Gastroesophageal sphincter (tissue), 4 donors: ENCODE measurements at places on chromosomes 7 and 10. TPM values are rescaled to one million over a fixed set of nuclear protein-coding genes. Genes with fewer than 3 reads are reported as not detected.

- ATAC-seq: no peak
Observed at GRCh38 chr7:12508554-12508953, 62.0 kb upstream of the SCIN start.

DNA sequence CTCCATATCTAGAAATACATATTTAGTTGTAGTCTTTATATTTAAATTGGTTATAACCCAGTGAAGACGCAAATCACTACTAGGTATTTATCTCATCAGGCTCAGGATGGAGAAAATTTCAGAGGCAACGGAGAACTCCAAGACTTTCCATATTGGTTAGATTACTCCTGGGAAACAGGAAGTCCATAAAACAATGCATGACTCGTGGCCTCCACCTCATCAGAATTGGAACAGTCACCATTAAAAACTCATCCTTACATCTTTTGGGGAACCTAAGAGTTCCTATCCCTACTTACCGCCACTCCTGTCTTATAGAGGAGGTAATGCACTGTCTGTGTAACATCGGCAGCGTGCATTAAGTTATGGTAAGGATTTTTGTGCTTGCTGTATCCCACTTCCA lies 177.6 kb downstream of the PPP1R17 start:
- ATAC-seq: no peak

- ATAC-seq: no peak
Observed at GRCh38 chr7:31254926-31255325, 85.6 kb downstream of the NEUROD6 start.

- no peak for ATAC-seq
Observed at GRCh38 chr10:72690071-72690755, 1.7 kb upstream of the MCU start.

DNA sequence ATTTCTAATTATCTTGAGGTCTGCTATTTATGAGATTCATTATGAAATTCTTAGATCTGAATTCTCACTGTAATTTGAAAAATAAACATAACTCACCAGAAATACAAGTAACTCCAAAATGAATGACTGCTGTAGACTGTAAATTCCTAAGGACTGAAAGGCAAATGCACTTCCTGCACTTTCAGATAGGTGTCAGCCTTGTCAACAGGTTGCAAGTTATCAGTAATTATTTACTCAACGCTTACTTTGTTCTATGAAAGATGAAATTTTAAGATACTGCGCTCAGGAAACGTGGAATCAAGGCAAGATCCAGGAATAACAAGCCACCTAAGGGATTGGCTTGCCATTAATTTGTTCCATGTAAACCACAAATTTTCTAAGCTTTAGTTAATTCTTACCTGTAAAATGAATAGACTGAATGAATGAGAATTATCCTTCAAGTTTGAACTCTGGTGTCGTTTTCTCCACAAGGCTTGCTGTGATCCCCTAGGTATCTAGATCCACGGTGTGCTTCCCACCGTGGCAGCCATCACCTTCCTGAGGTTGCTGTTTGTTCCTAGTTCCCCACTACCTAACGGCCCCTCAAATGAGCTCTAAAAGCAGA lies 12.6 kb downstream of the DHX32 start:
- no peak for ATAC-seq

- no peak for ATAC-seq
Observed at GRCh38 chr7:107934991-107935770, 44.2 kb downstream of the DLD start.

- ATAC-seq: no peak
Observed at GRCh38 chr7:70008466-70008865, 410.2 kb downstream of the AUTS2 start.

DNA sequence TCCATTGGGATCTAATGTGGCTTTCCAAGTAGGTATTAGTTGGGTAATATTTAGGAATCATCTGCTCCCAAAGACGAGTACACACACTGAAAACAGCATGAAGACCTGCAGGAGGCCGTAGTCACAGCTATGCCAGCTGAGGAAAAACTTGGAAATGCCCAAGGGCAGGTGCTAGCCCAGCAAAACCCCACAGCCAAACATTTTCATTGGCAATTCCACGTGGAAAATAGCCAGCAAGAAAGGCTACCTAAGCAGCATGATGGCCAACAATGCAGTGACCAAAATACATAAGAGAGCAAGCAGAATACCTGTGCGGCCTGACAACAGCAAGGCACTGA lies 32.7 kb downstream of the DOCK4 start:
- no peak for ATAC-seq

GRCh38 chr10:86941426-86941825 lies 16.0 kb downstream of the MMRN2 start:
- no peak for ATAC-seq

GRCh38 chr7:41709621-41710020 lies 6.7 kb upstream of the INHBA start:
- ATAC-seq: no peak

Gene ADAM12
- 1.2 TPM for total RNA-seq

Gene SLC29A4
- 2.7 TPM for total RNA-seq

Gene CYP26C1
- total RNA-seq: not detected

Gene SEMA4G
- total RNA-seq: 2.7 TPM
